EL (cell line): ENCODE measurements at places on chromosomes 1 and 21.
A peak's percentile ranks its signal among the peaks of the same experiment; 100 is the strongest.

DNA sequence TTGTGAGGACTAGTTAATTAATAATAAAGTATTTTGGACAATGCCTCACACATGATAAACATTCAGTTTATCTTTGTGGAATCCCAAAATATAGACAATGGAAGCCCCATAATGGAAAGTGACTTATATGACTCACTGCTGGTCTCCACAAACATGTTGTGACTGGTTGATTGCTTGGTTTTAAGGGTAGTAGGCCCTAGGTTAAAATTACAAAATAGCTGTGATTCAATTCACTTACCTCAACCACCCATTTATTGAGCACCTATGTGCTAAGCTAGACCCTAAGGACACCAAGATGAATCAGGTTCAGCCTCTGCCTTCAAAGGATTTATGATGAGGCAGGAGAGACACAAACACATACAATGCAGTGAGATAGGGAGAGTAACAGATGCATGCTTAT, 42.4 kb downstream of the KANK4 start:
- no peak for DNase-seq

DNA sequence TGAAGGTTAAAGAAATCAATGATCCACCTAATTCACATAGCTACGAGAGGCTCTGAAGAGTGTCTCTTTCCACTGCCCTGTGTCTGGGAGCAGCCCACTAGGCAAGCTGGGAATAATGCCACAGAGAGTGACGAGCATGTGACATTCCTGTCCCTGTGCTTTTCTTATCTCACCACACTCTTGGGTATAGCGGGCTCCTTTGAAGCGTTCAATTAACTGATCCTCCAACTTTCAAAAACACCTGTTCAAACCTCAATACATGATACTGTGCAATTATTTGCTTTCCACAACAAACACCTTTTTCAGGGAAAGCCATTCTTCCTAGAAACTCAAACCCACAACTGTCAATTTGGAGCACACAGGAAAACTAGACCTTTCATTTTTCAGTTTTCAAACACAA, 43.4 kb downstream of the PLPP3 start:
- no peak for DNase-seq

- DNase-seq: no peak
Observed at GRCh38 chr1:170853867-170854266, 81.5 kb upstream of the MROH9 start.

- peak; percentile 65 for DNase-seq
Observed at GRCh38 chr1:207698822-207699483, 52.9 kb upstream of the CD46 start.

DNA sequence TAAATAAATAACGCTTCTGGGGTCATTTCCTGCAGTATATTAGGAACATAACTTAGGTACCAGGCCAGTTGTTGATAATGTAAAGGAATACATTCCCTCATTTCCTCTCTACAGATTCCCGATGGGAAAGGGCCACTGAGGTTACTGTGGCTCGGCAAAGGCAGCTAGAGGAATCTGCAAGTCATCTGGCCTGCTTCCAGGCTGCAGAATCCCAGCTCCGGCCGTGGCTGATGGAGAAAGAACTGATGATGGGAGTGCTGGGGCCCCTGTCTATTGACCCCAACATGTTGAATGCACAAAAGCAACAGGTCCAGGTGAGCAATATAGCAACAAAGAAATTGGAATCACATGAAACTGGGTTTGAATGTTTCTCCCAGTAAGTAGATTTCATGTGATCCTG, 109.6 kb upstream of the BMP8A start:
- no peak for DNase-seq

GRCh38 chr21:23886828-23887724, 1720.2 kb downstream of the MRPL39 start:
- no peak for DNase-seq

GRCh38 chr1:61926597-61926996, 184.3 kb downstream of the PATJ start:
- no peak for DNase-seq

GRCh38 chr1:192766009-192766625, 42.7 kb upstream of the RGS2 start:
- DNase-seq: peak; percentile 54

DNA sequence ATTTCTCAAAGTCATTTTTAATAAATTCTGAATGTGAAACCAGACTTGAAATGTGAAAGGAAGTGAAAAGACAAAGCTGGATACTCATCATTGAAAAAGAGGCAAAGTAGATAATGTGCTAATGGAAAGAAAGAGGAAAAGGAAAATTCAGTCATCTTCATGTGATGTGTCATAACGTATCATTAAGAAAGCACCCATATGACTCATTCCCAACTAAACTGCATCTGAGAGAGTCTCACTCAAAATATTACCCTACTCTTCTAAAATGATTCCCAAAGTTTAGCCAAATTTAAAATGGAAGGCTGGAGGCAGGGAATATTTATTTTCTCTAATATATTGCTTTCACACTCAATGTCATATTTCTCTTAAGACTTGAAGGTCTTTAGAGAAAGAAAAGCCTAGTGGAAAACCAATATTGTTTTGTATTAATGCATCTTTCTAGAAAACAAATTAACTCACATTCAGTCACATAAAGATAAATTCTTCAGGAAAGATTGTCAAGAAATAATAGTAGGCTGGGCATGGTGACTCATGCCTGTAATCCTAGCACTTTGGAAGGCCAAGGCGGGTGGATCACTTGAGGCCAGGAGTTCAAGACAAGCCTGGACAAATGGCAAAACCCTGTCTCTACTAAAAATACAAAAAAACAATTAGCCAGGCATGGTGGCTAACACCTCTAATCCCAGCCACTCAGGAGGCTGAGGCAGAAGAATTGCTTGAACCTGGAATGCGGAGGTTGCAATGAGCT, 129.9 kb downstream of the SLC30A10 start:
- DNase-seq: peak; percentile 72

DNA sequence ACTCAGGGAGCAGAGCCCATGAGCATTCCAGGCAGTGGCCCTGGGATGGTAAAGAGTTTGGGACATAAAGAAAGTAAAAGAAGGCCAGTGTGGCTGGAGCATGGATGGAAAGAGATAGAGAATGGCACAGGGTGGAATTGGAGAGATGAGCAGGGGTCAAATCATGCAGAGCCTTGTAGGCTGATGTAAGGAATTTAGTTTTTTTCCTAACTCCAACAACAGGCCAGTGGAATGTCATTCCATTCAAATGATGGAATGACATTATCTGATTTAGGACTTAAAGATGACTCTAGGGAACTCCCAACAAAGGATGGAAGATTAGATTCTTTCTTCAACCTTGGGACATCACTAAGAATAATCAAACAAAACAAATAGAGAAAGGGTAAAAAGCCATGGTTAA, 12.8 kb upstream of the S100A2 start:
- DNase-seq: peak; percentile 76

- no peak for DNase-seq
Observed at GRCh38 chr1:168407832-168408538, 127.3 kb downstream of the TBX19 start.

DNA sequence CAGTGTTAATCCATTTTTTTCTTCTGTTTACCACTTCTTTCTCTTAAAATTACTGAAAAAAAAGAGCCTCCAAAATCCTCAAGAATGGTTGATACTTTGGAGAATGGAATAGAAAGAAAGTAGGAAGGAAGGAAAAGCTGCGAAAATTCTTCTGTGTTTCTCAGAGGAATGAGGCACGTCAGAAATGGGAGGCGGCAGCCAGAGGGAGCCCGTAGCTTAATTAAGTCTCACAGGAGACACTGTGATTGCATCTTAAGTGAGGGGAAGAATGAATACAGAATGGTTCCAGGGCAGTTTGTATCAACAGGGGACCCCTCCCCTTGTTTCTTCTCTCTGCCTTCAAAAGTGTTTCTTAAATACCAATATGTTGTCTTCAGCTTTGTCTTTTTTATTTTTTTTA, 1099.5 kb downstream of the PLA2G4A start:
- peak; percentile 37 for DNase-seq

DNA sequence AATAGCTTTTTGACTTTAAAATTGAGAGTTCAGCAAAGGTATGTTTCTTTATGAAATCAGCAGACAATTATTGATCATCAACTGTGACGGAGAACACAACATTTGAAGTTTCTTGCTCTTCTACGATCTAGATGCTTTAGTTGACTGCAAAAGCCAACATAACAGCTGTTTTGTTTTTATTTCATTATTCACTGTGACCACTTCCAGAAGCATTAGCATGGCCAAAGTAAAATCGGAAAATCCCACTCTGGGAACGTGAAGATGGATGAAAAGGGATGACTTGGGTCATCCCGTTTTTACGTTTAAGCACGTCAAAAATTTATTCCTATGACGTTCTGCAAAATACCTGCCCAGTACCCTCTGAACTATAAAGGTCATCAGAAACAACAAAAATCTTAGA, 833.0 kb upstream of the ADAMTS5 start:
- no peak for DNase-seq

GRCh38 chr1:41738475-41738874, 180.2 kb downstream of the HIVEP3 start:
- no peak for DNase-seq

- no peak for DNase-seq
Observed at GRCh38 chr1:219461981-219462400, 150.9 kb downstream of the ZC3H11B start.

- DNase-seq: peak; percentile 81
Observed at GRCh38 chr1:111739925-111740765, 950 bp upstream of the INKA2 start.

GRCh38 chr1:70314706-70315304, 39.7 kb downstream of the ANKRD13C start:
- no peak for DNase-seq

DNA sequence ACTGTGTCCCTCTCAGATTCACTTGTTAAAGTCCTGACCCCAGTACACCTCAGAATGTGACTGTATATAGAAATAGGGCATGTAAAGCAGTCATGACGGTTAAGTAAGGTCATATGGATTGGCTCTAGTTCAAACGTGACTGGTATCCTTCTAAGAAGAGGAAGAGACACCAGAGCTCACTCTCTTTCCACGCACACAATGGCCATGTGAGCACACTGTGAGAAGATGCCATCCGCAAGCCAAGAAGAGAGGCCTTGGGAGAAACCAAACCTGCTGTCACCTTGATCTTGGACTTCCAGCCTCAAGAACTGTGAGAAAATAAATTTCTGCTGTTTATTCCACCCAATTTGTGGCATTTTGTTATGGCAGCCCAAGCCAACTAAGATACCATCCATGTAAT, 56.8 kb upstream of the IRF2BP2 start:
- DNase-seq: no peak

GRCh38 chr1:3113047-3113740, 44.2 kb downstream of the PRDM16 start:
- DNase-seq: no peak

GRCh38 chr1:112841825-112842224, 114.2 kb downstream of the SLC16A1 start:
- no peak for DNase-seq

DNA sequence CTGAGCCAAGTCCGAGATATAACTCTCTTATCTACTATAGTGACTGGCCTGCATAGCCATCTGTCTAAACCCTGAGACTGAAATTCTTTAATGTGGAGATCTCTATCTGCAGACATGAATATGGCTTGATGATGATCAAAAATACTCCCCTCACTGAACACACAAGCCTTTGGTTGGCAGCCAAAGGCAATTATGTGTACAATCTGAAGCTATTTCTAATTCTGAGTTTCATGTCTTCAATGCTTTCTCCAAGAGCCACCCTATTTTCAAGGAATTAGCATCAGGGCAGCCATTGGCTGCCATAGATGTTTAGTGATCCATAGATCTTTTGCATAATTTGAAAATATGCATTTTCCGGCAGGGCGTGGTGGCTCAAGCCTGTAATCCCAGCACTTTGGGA, 168.2 kb downstream of the TGFB2 start:
- no peak for DNase-seq

- DNase-seq: no peak
Observed at GRCh38 chr1:172764378-172764777, 105.5 kb downstream of the FASLG start.

DNA sequence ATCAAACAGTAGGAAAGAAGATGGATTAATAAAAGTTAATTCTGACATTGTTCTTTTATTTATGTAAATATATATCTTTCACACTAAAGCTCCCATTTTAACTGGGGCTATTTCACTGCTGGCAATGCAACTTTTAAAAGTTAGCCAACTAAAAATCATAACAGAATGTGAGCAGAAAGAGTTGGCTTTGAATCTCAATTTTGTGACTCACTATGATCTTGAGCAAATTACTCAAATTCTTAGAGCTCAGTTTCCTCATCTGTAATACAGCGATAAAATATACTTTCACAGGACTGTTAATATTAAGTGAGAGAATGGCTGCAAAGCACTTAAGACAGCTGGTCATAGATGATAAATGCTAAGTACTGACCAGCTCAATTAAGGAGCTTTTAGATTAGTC, 10.8 kb downstream of the EFCAB14 start:
- DNase-seq: no peak

DNA sequence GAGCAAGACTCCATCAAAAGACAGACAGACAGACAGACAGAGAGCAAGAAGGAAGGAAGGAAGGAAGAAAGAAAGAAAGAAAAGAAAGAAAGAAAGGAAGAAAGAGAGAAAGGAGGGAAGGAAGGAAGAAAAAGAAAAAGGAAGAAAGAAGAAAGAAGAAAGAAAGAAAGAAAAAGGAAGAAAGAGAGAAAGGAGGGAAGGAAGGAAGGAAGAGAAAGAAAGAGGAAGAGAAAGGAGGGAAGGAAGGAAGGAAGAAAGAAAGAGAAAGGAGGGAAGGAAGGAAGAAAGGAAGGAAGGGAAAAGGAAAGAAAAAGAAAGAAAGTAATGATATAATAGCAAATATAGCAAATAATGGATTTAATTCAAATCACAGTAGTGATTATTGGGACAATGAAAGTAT, 32.7 kb downstream of the CHML start:
- DNase-seq: no peak

DNA sequence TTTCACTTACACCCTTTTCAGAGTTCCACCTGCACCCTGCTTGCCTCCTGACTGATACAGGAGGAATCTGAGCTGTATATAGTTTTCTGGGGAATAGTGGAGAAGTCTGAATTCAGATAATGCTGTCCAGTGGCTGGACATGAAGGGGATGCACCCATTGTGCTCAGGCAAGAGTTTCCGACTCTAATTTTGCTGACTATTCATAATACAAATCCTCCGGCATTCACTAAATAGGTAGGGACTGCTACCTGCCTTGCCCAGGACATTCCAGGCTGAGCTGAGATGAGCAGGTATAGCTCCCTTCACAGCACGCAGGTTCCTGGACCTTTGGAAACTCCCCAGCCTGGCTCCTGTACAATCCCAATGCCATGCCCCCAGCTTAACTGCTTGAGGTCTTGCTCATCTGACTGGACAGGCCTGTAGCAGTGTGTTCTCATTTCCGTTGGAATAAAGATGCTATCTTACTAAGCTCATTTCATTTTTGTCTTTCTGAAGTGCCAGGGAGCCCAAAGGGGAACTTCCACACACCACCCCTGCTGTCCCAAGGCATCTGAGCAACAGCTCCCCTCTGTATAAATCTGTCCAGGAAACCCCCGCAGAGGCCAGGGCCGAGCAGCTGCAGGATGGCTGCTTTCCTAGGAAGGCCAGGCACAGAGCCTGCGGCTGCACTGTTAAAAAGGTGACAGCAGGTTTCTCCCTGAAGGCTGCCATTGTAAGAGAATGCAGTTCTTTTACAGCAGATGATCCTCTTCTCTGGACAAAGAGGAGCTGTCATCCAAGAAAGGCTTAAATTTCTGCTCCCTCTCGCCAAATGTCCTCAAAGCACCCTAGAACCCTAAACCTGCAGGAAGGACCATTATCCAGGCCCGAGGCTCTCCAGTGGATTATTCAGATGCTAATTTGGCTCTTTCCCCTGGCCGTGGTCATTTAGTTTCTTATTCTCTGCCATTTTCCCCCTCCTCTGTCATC, 21.7 kb upstream of the VASH2 start:
- DNase-seq: peak; percentile 52

GRCh38 chr1:192088496-192088895, 69.8 kb upstream of the RGS18 start:
- no peak for DNase-seq
